PC-3 (cell line): ENCODE measurements at places on chromosomes 3 and 15.

DNA sequence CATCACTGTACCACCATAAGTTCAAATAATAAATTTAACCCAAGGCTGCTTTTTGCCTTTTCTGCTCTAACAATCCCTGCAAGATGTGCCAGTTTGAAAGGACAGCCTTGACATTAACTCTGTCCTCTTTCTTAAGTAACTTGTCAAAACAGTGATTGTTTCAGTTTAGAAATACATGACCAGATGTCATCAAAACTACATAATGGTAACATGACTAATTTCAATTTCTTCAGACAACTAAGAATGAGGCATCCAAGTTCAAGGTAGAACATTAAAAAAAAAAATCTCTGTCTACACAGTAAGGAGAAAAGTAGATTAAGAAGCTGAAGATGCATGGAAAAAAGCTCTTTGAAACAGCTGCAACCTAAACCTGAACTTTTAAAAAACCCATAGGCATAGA, 47.4 kb downstream of the SHQ1 start:
- no peak for DNase-seq

DNA sequence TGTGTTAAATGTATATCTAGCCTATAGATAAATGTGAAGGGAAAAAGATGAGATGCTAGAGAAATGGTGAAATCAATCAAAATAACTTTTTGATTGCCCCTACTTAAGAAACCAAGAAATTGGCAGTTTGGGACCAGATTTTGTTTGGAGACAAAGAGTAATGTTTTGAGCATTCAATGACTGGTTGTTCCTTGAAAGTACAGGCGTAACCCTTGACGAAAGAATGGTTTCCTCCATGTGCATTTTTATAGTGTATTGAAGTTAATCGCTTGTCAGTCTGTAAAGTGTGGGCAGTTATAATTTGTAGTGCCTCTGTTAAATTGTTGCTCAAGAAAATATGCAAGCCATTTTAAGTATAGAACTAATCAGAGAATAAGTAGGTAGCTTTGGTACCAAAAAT, 1.2 kb downstream of the KIF23 start:
- DNase-seq = no peak

GRCh38 chr3:54541369-54541768, 386.5 kb downstream of the LRTM1 start:
- DNase-seq = no peak

- DNase-seq = no peak
These were observed 4.0 kb downstream of the AP2M1 start for GRCh38 chr3:184178521-184179138.

- peak; percentile 79 for DNase-seq
These were observed 101.5 kb downstream of the SHQ1 start for GRCh38 chr3:72746430-72747411.
